ENCODE measurements at places on chromosomes 2 and 18.

DNA sequence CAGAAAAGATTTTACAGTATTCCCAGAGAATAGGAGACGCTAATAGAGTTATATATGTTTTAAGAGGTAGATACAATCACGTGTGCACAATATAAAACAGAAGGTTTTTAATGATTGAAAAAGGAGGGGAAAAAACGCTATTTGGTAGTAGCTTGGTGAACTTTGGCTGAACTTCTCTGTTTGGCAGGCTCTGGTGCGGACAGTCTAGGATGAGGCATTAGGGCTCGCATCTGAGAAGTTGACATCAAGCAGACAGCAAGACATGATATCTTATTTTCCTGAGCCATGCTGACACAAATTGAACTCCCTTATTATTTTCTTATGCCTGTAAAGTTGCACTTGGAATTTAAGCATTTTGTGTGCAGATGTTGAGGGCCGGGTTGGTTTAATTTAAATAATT, 176.6 kb downstream of the EN1 start:
- no peak for DNase-seq

- no peak for DNase-seq
These were observed 4.4 kb upstream of the ASB1 start for GRCh38 chr2:238422285-238422684.

GRCh38 chr2:17476830-17477229, 41.4 kb downstream of the RAD51AP2 start:
- DNase-seq, result no peak

GRCh38 chr18:39611381-39612100, 2045.9 kb upstream of the CELF4 start:
- DNase-seq, result no peak

DNA sequence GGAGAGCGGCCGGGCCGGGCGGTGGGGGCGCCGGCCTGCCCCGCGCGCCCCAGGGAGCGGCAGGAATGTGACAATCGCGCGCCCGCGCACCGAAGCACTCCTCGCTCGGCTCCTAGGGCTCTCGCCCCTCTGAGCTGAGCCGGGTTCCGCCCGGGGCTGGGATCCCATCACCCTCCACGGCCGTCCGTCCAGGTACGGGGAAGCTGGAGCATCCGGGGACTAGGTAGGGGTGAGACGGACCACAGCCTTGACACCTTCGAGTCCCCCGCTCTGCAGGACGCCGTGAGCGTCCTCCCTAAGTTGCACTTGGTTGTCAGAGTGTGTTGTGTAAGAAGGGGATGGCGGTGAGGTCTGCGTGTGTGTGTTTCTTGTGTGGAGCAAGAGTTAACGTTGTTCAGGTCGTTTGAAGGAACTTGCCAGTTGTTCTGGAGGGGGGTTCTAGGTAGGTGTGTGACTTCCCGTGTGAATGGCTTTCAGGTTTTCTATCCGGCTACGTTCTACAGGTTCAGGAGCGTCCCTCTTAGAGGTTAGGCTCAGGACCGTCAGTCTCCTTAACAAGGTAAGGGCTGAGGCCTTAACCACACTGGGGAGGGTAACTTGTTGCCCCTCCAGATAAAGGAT, 393 bp downstream of the IL1R1 start:
- no peak for DNase-seq

DNA sequence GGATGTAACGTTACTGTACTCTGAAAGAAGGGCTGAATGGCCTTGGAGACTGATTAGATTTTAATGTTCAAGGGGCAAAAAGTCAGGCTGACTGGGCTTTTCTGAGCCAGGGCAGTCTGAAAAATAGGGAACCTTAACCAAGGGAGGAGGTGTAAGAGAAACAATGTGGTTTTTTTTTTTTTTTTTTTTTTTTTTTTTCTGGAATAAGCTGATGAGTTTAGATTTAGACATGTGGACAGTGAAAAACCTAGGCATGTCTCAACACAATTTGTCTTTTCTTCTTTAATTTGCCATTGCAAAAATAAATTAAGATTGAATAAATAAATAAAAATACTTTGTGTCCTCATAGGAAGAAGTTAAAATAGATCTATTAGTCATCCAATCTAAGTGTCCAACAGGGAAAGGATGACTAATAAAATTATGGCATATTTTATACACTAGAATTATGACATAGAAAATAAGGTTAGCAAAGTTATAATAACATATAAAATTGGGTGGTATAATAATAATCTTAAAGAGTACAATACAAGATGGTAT, 237.6 kb upstream of the TRIB2 start:
- no peak for DNase-seq

GRCh38 chr2:107376909-107377308, 449.8 kb upstream of the RGPD4 start:
- DNase-seq, result no peak

- no peak for DNase-seq
These were observed 155.0 kb upstream of the GLI2 start for GRCh38 chr2:120580709-120581108.

DNA sequence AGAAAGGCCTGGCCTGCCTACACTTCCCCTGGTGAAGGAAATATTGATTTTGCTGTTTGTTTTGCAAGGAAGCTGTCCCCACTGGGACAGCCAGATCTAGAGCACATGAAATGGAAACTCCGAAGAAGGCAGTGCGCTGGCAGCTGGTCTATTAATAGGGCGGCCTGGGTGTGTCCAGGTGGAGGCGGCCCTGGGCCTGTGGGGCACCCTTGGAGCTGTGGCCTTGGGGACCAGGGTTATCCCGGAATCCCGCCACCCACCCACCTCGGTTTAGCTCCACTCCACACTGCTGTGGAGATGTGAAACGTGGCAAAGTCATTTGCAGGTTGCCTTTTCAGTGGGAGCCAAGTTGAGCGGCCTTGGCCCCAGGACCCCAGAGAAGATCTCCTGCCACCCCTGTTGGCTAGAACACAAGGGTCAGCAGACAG, 204.3 kb downstream of the KLHL29 start:
- no peak for DNase-seq

DNA sequence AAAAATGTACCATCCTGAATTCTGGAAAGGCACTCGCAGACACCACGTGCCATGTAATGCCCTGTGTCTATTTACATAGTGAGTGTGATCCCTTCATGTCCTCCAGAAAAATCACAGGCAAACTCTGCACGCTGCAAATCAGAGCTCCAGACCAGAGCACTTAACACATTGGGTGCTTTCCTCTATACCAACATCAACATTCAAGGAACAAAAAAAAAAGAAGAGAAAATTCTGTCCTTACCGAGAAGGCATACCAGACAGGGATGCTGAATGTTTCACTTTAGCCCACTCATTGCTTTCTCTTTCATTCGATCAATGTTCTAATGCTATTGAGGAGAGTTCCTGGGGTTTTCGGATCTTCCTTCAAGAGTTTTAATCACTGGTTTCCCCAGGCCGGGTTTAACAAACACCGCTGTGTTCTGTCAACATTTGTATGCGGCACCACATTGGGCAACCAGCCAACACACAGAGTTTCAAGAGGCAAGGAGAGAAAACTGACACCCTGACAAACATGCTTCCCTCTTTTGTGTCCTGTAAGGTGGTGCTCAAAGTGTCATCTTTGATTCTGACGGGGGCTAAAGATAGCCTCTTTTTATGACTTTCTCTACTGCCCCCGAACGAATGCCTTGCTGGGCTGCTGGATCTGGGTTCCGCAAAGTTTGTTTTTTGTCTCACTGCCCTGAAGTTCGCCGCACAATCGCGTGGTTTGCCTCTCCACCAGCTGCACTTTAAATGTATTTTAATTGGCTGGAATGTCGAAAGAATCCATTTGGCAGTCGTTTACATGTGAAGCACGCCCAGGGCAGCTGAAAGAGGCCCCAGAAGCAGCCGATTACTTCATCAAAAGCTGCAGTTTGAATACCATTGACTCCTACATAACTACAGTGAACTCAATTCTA, 106.4 kb upstream of the NCKAP5 start:
- DNase-seq, result no peak

DNA sequence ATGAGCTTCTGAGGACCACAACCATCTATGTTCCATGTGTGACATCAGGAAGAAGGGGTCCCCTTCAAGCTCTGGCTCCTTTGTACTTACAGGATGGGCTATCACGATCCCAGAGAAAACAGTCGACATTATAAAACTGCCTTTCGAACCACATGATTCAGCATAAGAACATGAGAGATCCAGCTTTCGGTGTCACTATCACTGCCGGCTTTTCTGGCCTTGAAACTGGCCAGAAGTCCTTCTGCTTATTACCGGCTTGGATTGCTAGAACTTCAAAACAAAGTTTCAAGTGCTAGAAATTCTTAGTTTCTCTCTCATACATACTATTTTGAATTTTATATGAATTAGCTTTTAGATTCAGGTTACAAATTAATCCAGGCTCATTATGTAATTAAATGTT, 138.9 kb downstream of the PID1 start:
- no peak for DNase-seq

Data from stimulated activated CD4-positive, alpha-beta T cell treated with anti-CD3 and anti-CD28 coated beads, Interleukin-1b, Interleukin-23, amount 100 ng/mL, for 1 hour (primary cell).